ENCODE measurements at places on chromosomes 11 and 22.

DNA sequence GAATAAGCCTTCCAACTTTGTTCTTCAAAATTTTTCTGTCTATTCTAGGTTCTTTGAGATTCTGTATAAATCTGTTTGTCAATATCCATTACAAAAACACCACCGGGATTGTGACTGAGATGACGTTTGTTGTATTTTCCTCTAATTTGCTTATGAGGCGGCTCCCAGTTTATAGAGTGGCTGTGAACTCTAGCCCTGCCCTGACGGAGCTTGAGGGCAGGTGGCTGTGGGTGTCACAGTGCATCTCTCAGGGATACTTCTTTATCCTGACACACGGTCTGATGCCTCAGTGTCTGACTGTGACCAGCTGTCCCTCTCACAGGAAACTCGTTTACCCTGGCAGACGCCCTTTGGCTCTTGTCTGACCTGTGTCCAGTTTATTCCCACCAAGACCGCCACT is 53.7 kb upstream of the ATXN10 start:
- no peak for DNase-seq

- DNase-seq = no peak
These were observed 442.9 kb upstream of the RAG2 start for GRCh38 chr11:37040921-37041320.

- DNase-seq = no peak
These were observed 47.4 kb downstream of the PKNOX2 start for GRCh38 chr11:125211948-125212340.

- DNase-seq = no peak
These were observed 120.4 kb upstream of the GRIA4 start for GRCh38 chr11:105489446-105489845.

DNA sequence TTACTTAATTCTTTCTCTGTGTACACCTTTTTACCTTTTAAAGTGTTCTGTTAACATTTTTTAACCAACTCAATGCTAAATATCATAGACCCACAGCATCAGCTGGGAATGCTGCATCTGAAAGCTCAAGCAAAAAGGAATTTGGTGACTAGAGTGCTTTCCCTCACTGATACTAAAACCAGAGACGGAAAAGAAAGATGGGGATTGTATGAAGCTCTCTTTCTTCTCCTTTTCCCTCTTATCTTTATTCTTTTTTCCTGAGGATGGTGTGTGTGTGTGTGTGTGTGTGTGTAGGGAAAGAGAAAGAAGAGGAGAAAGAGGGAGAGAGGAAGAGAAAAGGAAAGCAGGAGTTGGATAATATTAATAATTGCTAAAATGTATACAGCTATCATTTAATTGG is 4.1 kb upstream of the SIK2 start:
- DNase-seq = no peak

DNA sequence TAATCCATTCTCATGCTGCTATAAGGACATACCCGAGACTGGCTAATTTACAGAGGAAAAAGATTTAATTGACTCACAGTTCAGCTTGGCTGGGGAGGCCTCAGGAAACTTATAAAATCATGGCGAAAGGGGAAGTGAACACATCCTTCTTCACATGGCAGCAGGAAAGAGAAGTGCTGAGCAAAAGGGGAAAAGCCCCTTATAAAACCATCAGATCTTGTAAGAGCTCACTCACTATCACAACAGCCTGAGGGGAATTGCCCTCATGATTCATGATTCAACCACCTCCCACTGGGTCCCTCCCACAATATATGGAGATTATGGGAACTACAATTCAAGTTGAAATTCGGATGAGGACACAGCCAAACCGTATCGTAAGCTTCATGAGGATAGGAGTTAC is 3.8 kb upstream of the CYB5R2 start:
- no peak for DNase-seq

DNA sequence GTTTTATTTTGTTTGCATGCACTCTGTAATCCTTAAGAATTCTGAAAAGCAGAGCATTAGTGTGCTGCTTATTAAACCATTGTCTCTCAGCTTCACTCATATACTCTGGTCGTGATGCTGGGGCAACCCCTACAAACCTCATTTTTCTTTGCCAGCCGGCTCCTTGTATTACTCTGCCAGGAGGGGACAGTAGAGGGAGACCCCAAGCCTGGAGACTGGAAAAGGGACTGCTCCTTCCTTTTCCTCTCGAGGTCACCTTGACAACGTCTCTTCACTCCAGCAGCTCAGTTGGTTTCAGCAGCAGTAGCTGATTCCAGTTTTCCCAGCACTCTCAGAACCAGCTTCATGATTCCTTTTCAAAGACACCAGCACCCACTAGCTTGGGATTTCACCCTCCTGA is 2.8 kb upstream of the JHY start:
- no peak for DNase-seq

- DNase-seq = no peak
These were observed 18.9 kb downstream of the ZBTB16 start for GRCh38 chr11:114078423-114078822.

DNA sequence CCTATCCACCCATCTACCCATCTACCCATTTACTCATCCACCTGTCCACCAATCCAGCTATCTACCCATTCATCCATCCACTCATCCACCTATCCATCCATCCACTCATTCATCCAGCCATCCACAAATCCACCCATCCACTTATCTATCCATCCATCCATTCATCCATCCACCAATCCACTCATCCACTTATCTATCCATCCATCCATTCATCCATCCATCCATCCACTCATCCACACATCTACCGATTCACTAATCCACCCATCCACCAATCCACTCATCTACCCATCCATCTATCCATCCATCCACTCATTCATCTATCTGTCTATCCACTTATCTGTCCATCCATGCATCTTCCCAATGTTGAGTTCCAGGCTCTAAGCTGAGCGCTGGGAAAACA is 1.7 kb upstream of the SPI1 start:
- DNase-seq = no peak

All from activated T-helper 1 cell treated with anti-CD3 and anti-CD28 coated beads, Interleukin-12 subunit alpha, Interleukin-12 subunit beta, Interleukin-2, Interleukin-4 antibody, amounts not matched to agents 30 ng/mL and 10 ng/mL and 1 ng/mL, durations not matched to agents 14 hours and 24 hours and 36 hours (primary cell).